ENCODE measurements at places on chromosomes 12 and 14.

- DNase-seq, result no peak
Observed at GRCh38 chr14:68970038-68970612, 9.0 kb downstream of the ACTN1 start.

GRCh38 chr14:63857466-63858030 is 4.7 kb downstream of the SYNE2 start:
- DNase-seq, result no peak

GRCh38 chr14:79614448-79614847 is 596.9 kb downstream of the DIO2 start:
- no peak for DNase-seq

- DNase-seq, result no peak
Observed at GRCh38 chr12:2376908-2377657, 324.3 kb downstream of the CACNA1C start.

DNA sequence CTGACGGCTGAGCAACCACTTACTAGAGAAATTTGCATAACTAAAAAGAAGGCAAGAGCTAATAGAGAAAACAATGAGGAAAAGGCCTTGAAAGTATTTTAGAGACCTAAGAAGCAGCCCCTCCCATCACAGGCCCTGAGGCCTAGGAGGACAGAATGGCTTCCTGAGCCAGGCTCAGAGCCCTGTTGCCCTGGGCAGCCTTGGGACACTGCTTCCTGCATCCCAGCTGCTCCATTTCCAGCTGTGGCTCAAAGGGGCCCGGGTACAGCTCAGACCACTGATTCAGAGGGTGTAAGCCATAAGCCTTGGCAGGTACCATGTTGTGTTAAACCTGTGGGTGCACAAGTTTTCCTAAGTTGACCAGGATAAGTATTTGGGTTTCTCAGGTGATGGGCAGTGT is 181.4 kb downstream of the TRHDE start:
- DNase-seq, result no peak

- no peak for DNase-seq
Observed at GRCh38 chr12:89621521-89621920, 87.1 kb downstream of the ATP2B1 start.

DNA sequence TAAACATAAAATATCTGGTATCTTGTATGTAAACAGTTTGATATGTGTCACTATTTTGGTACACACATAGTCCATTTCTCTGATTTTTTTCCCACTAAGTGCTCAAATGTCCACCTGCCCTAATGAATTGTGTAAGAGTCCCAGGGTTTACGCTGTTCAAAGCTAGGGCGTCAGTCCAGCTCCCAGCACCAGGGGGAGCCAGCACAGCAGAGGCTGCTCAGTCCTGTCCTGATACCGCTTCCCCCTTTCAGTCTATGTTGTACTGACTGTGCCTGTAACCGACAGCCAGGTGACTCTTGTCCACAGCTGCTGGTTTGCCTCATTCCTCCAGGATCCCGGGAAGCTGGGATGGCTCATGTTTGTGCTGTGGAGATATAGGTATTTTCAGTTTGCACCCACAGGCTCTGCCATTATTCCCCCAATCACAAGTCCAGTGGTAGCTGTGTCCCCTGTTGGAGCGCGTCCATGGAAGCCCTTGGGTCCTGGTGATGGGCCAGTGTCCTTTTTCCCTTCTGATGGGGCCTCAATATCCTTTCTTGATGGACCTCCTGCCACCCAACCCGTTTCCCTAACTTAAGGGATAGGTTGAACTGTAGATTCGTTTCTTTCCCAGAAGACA is 242.0 kb downstream of the NEDD1 start:
- DNase-seq, result no peak

Data from fibroblast of skin of left biceps (primary cell).